ENCODE measurements at places on chromosomes 12 and 14.

- DNase-seq: no peak
Observed at GRCh38 chr12:65632131-65632855, 192.0 kb upstream of the HMGA2 start.

GRCh38 chr12:89278862-89279261 lies 73.4 kb downstream of the DUSP6 start:
- DNase-seq: no peak

DNA sequence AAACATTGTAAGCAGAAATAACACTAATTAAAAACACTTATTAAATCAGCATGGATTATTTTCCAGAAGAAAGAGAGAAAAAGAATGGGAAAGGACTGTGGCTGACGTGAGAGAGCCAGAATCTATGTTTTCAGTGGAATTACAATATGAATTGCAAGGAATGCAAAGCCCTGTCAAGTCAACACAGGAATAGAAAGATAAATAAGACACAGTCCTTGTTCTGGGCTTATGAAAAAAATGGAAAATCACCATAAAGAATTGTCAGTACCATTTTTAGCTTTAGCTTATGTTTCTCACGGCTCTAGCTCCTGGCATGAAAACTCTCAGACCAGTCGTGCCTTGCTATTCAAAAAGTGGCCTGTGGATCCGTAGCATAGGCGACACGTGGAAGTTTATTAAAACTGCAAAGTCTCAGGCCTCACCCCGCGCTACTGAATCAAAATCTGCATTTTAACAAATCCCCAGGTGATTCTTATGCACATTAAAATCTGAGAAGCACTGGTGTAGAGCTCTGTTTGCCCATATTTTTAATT lies 549.1 kb downstream of the RPS29 start:
- DNase-seq: no peak

DNA sequence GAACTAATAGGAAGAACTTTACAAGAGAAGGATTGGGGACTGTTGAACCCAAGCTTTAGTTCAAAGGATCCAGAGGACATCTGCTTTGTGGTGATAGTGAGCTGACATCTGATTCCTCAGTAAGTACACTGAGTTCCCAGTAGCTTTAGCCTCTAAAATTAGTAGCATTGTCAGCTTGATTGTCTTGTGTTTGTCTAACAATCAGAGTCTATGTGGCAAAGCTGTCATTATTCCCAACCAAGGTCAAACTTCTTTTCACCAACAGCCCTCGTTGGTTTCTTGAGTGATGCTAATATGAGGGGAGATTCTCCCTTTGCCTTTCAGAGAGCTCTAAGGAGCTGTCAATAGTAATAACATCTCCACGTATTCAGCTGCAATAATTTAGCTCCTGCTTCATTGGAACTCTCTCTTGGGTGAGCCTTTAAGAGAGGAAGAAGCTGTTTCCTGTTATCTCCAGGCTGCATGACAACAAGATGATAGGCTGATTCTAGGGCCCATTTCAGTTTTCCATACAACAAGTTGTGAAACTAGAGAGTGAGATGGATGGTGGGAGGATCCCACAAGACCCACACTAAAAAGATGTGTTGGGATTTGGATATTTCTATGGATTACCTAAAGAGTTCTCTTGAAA lies 46.7 kb downstream of the TGFB3 start:
- no peak for DNase-seq

DNA sequence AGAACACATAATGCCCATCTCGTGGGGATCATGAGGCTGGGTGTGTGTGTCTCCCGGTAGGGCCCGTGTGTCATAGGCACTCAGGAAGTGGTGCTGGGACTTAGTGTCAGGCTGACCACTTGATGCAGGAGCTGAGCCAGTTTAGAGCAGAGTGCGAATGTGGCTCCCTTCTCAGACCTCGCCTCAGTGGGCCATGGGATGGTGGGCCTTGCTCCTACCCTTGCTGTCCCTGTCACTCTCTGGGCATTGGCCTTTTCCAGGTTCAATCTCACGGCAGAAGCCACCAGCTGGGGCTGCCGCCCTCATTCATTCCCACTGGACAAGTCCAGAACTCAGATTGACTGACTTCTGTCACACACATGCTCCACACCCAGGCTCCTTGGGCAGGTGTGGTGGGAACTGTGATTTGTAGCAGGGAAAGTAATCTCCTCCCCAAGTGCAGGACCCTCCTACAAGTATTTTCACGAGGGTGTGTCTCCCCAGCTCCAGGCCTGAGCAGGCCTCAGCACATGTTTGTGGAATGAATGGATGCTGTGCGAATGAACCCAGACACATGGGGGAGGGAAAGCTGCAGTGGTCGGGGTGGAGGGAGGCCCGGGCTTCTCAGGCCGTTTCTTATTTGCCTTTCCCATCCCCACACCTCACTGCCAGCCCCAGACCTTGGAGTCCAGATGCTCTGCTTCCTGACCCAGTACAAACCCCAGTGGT lies 54.9 kb downstream of the BEGAIN start:
- no peak for DNase-seq

GRCh38 chr12:47077206-47078085 lies 2.0 kb upstream of the PCED1B start:
- DNase-seq: no peak

GRCh38 chr12:65307169-65307501 lies 28.7 kb downstream of the MSRB3 start:
- no peak for DNase-seq

DNA sequence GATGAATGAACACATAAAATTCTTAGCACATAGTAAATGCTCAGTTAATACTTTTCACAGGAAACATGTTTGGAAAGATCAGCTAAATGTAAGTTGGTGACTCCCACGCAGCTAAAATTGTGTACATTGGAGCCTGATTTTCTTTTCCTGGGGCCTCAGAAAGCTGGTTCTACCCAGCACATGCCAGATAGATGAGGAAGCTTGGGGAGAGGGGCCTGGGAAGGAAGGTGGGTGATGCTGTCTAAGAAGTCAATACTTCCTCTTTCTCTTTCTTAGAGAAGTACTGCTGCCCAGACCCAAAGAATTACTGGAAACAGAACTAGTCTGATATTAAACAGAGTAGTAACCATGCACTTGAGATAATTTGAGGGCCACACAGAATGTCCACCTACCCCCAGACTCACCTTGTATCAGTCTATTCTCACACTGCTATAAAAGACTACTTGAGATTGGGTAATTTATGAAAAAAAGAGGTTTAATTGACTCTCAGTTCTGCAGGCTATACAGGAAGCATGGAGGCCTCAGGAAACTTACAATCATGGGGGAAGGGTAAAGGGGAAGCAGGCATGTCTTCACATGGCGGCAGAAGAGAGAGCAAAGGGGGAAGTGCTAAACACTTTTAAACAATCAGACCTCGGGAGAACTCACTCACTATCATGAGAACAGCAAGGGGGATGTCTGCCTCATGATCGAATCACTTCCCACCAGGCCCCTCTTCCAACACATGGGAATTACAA lies 123.3 kb upstream of the MED13L start:
- DNase-seq: no peak

DNA sequence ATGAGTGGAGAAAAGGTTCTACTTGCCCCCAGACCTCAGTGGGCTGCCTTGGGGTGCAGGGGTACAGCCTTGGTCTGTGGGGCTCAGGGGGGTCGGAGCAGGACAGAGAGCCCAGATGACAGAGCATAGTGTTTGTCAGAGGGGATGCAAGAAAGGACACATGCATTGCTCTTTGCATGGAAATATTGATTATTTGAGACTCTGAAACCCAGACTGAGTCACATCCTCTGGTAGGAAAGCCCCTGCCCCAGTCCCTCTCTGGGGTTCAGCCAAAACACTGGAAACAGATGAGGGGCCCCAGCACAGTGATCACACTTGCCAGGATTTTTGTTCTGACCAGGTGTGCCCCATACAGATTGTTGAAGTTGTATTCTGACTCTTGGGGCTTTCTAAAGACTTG lies 1094.4 kb downstream of the BCL11B start:
- DNase-seq: no peak

DNA sequence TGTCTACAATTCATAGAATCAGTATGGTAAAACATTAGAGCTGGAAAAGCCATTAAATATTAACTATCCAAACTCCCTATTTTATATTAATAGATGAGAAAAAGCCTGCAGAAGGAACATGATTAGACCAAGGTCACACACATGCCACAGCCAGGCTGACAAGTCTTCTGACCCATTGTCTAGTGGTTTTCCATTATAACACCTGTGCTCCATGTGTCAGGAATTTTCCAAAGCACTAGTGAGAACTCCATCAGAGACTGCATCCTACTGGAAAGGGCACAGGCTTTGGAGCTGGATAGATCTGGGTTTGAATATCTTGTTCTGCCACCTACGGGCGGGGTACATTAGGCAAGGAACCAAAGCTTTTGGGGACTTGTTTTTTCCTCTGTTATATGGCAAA lies 325.5 kb downstream of the RAD51B start:
- no peak for DNase-seq

- DNase-seq: no peak
Observed at GRCh38 chr14:60566101-60566500, 57.2 kb downstream of the SIX6 start.

DNA sequence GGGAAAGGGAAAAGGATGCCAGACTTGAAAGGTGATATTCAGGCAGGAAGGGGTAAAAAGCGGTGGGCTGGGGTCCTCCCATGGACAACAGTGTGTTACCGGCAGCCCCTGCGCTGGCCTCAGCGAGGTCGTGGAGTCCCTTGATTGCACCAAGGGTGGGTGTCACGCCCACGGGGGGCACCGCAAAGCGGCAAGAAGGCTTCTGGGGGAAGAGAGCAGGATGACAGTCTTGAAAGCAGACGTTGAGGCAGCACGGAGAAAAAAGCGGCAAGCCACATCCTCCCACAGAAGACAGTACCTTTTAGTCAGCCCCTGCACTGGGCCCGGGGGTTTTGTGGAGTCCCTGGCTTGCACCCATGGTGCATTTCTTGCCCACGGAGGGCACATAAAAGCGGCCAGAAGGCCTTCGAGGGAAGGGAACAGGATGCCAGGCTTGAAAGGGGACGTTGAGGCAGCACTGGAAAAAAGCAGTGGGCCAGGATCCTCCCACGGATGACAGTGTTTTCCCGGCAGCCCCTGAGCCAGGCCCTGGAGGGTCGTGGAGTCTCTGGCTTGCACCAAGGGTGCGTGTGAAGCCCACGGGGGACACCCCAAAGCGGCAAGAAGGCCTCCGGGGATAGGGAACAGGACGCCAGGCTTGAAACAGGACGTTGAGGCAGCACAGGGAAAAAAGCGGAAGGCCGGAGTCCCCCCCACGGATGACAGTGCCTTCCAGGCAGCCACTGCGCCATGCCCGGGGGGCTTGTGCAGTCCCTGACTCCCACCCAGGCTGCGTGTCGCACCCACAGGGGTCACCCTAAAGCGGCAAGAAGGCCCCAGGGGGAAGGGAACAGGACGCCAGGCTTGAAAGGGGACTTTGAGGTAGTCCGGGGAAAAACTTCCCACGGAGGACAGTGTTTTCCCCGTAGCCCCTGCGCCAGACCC lies 162.2 kb upstream of the ALG10B start:
- no peak for DNase-seq

- DNase-seq: peak; percentile 67
Observed at GRCh38 chr12:106135075-106135474, 3.7 kb downstream of the NUAK1 start.

GRCh38 chr12:38903596-38903995 lies 1.8 kb downstream of the CPNE8 start:
- no peak for DNase-seq

- DNase-seq: no peak
Observed at GRCh38 chr14:56676042-56676441, 96.4 kb downstream of the TMEM260 start.

DNA sequence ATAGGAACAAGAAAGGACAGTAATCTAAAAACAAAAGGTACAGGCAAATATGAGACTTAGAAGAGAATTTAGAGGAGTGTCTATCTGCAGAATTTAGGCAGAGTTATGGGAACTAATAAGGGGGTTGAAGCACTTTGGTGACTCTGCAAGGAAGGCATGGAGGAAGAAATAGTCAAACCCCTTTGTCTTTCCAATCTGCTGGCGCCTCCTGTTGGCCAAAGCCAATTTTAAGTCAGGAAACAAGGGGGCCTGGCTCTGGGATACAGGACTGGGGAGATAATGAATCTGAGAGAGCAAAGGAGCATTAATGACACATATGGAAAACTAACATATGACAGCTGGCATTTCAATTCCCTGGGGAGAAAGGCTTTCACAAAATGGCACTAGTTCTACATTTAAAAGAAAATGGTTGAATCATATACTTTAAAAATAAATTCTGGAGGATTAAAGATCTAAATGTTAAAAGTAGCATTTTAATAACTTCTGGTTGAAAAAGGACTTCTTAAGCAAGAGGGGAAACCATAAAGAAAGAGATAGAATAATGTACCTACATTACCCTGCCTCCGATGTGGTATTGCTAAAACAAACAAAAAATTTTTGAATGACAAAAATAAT lies 48.5 kb upstream of the CSRP2 start:
- DNase-seq: peak; percentile 39

DNA sequence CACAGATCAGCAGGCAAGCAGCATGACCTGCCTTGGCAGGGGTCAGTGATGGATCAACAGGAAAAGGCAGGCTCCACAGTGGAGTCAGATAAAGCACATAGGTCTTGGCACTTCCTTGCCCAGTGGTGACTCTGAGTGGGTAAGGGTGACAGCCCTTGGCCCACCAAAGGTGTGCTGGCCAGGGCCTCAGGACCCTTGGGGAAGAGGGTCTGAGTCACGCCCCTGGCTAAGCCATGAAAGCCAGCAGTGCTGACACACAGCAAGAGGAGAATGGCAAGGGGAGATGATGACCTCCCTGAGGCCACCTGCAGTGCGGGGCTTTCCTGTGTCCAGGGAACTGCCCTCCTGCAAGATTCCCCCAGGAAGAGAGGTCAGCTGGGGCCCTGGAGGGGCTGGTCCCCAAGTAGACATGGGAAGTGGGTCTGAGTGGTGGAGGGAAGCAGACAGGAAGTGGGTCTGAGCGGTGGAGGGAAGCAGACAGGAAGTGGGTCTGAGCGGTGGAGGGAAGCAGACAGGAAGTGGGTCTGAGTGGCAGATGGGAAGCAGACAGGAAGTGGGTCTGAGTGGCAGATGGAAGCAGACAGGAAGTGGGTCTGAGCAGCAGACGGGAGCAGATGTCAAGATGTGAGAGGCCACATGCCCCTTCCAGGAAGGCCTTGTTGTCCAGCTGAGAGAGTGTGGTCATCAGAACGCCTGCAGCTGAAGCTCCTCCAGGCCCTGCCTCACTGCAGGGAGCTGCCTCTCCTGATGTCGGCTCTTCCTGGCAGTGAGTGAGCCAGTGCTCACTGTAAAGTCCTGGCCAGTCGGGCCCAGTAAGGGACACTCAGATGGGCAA lies 34.8 kb downstream of the DIO3 start:
- no peak for DNase-seq

Measured in cerebellar cortex (tissue), 1 donor.